Dermis lymphatic vessel endothelial cell (primary cell): ENCODE measurements at places on chromosomes 11 and 22. TPM values are rescaled to one million over a fixed set of nuclear protein-coding genes. Genes with fewer than 3 reads are reported as not detected.

The BTG4 gene
- total RNA-seq = not detected in 2 replicates

The USH1C gene
- total RNA-seq = not detected in 2 replicates

The TEAD1 gene
- total RNA-seq = 26.9 and 29.1 TPM in 2 replicates

The ARHGAP42 gene
- total RNA-seq = 2.4 and 7.0 TPM in 2 replicates

The DDTL gene
- 0.86 and 4.7 TPM in 2 replicates for total RNA-seq

The OR52N5 gene
- total RNA-seq = not detected in 2 replicates
